Thymus (tissue), 14 donors: ENCODE measurements at places on chromosomes 6 and 20. TPM values are rescaled to one million over a fixed set of nuclear protein-coding genes. Genes with fewer than 3 reads are reported as not detected.

The SLC16A10 gene
- 20.0 TPM for total RNA-seq

The DZANK1 gene
- total RNA-seq, result 1.0 TPM

The ATXN1 gene
- 7.1 TPM for total RNA-seq

The FITM2 gene
- total RNA-seq, result 1.7 TPM

The OXT gene
- 0.42 TPM for total RNA-seq

The METTL24 gene
- total RNA-seq, result 1.5 TPM

The SLC17A2 gene
- 0.05 TPM for total RNA-seq
